ENCODE measurements at places on chromosomes 6 and 20.
A peak's percentile ranks its signal among the peaks of the same experiment; 100 is the strongest.

DNA sequence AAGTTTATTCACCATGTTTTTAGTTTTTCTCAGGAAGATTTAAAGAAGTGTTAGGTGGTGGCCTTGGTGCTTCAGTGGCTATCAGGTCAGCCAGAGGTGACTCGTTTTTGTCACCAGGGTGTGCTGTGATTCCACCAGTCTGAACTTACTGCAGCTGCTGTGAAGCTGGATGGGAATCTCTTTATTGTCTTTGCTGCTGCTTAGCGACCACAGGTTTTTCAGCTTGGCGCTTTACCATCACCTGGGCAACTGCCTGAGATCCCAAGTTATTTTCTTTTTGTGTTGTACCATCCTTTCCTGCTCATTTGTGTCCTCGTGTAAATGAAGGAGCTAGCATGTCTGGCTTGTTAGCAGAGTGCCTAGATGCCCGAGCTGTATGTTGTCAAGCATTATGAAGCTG, 146.9 kb downstream of the MACROD2 start:
- peak; percentile 2 for DNase-seq

GRCh38 chr6:16137451-16137801, 8.5 kb downstream of the MYLIP start:
- DNase-seq, result no peak

DNA sequence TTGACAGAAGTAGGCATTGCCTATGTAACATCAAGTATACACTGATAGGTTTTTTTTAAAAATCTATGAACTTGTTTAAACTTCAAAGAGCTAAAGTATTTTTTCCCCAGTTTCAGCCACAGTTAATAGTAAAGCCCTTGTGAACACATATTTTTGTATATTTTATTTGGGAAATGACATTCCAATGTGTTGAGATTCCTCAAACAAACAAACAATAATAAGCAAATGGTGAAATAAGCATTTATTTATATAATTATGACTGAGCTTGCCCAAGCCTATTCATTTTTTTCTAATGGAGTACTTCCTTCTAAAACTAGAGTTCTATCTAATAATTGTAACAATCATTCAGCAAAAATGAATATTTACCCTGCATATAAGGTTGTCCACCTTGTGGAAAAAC, 12.5 kb downstream of the SYCP2 start:
- no peak for DNase-seq

- no peak for DNase-seq
Measured at GRCh38 chr6:84648444-84648843, 116.0 kb downstream of the TBX18 start.

- DNase-seq, result no peak
Measured at GRCh38 chr6:46795816-46796215, 2.6 kb downstream of the MEP1A start.

DNA sequence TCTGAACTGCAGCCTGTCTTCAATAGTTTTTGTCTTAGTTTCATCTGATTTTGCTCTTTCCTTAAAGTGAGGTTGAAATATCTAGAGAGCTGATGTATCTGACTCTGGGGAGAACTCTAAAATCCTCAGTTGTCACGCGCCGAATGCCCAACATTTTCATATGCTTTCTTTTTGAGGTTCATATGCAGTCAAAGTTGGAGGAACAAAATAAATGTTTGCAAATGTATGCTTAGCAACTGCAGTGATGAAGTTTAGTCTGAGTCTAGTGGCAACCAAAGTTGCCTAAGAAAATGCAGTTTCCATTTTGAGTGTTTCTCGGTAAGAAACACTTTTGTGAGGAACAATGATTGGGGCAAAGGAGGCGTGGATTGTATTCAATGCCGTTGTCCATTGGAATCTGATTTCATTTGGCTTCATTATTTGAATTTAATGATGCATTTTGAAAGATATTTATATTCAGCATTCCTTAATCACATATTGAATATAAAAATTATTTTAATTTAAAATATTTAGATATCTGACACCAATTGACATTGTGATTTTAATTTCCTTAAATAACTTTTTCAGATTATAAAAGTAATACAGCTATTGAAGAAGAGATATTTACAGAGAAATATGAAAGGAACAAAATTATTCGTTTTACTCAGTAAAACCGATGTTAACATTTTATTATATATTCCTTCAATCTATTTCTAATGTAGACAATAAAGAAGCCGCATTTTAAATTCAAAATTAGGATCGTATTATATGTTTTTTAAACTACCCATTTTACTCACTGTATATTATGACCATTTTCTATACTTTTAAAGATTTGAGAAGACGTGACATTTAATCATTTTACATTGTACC, 122.0 kb downstream of the PLEKHG1 start:
- no peak for DNase-seq

DNA sequence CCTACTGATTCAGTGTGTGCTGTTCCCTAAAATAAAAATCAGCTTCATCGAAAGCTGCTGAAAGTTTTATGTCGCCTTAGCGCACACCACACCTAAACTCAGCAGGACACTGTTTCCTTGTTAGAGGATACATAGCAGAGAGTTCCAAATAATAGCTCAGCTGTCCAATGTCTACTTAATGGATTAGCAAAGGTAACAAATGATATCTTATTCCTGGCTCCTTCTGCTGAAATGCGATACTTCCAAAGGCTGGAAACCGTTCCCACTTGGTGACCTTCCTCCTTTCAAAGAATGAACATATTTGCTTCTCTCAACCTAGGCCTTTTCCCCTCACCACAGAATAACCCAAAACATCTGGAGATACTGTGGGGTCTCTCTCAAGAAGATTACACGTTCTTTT, 189.5 kb upstream of the GMDS start:
- no peak for DNase-seq

DNA sequence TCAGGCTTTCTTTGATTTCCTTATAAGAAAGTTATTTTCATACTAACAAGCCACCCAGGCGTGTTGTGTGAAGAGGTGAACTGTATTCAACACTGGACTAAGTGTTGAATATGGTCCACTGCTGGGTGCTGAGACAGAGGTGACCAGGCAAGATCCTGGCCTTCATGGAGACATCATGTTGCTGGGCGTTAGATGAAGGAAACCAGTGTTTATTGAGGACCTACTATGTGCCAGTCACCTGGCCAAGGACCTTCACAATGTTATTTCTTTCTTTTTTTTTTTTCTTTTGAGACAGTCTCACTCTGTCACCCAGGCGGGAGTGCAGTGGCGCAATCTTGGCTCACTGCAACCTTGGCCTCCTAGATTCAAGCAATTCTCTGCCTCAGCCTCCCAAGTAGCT, 1.9 kb upstream of the TREML1 start:
- no peak for DNase-seq

DNA sequence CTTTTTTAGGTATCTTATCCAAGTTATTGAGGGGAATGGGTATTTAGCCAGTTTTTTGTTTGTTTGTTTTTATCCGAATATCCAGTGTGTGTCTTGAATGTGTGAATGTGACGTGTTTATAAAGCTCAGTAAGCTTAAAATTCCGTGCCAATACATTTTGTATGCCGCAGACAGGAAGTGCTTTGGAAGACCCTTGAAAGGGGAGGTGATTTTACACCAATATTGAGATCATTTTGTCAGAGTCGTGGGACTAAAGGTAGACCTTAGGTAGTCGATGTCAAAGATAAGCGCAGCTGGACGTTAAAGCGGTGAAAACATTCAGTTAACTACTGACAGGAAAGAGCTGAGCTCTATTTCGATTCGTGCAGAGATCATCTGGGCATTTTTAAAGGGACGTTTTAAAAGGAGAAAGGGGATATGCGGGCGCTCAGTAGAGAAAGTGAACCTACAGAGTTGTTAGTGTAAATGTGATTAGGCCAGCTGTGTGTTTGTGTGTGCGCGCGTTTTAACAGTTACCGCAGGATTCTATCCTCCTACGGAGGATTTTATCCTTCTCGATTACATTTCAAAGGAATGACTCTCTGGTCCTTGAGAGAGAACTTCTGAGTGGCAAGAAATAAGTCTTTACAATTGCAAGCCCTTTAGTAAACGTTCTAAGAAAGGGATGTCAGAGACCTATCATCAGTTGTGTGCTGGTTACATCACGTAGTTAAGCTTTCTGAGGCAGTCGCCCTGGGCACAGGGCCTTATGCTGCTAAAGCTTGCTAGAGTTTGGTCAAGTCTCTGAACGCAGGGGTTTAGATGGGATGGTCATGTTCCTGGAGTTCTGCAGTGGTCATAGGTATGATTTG, 625 bp upstream of the ECHDC1 start:
- DNase-seq, result peak; percentile 5

All from stimulated activated CD4-positive, alpha-beta T cell treated with anti-CD3 and anti-CD28 coated beads, Interleukin-15, amount 100 ng/mL, for 24 hours (primary cell).